Liver (tissue), 10 donors: ENCODE measurements at places on chromosomes 4 and X. TPM values are rescaled to one million over a fixed set of nuclear protein-coding genes. Genes with fewer than 3 reads are reported as not detected.

- no peak for DNase-seq
These were observed 848 bp upstream of the KCND1 start for GRCh38 chrX:48972220-48973164.

DNA sequence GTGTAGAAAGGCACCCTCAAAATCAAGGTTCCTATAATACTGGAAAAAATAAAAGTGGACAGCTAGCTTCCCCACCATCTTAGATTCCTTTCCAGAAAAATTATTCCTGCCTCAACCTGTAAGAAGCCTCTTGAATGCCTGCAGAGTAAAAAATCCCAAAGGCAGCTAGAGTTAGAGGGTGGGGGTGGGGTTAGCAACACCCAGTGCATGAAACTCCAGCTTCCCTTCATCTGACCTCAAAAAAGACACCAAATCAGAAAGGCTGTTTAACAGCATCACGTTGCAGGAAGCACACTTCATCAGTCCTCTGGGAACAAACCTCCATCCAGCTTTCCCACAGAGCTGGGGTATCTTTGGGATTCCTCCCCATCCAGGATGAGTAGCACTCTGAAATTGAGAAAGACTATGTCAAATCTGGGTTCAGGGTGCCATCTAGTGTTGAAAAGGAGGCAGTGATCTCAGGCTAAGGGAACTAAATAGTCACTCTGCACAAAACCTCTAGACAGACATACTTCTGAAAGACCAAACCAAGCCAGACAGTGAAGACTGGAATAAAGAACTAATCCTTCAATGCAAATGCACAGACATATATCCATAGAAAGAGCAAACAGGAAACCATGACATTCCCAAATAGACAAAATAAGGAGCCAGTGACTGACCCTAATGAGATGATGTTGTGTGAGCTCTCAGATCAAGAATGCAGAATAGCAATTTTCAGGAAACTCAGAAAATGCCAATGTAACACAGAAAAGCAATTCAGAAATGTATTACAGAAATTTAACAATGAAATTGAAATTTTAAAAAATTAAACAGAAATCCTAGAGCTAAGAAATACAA lies 97.9 kb downstream of the ARHGEF9 start:
- no peak for DNase-seq

Gene KIF4A
- 17.3 TPM for total RNA-seq

GRCh38 chr4:142929526-142929925 lies 83.4 kb upstream of the INPP4B start:
- DNase-seq: no peak

GRCh38 chr4:152308951-152309350 lies 226.9 kb downstream of the FBXW7 start:
- DNase-seq: no peak

Gene RAB9A
- 12.2 TPM for total RNA-seq

GRCh38 chr4:39341075-39341725 lies 25.0 kb downstream of the RFC1 start:
- DNase-seq: no peak

- DNase-seq: no peak
These were observed 554.4 kb downstream of the TRAM1L1 start for GRCh38 chr4:116531026-116531425.

- no peak for DNase-seq
These were observed 11.7 kb upstream of the PTPN13 start for GRCh38 chr4:86582410-86582809.

Gene HNRNPH2
- total RNA-seq: 31.5 TPM

DNA sequence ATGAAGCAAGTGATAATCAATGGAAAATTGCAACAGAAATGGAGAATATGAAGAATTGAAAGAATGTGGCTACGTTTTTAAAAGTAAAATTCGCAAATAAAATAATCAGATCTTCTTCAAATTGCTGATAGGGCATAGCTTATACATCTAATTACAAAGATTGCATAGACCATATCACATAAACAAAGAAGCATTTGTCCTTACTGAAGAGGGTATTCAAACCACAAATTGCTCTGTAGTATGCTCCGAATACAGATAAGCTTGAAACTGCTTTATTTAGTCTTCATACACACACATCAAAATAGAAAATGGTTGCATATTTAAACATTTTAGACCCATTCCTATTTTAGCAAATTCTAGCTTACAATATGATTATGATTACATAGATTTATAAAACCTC lies 206.7 kb upstream of the SLIT2 start:
- no peak for DNase-seq
